ENCODE measurements at places on chromosomes 1 and 21.

- no peak for DNase-seq
Observed at GRCh38 chr1:57269630-57270225, 154.1 kb downstream of the DAB1 start.

- DNase-seq = no peak
Observed at GRCh38 chr1:167472752-167473521, 45.4 kb downstream of the CD247 start.

GRCh38 chr1:89037186-89037585 is 14.5 kb upstream of the GBP3 start:
- DNase-seq = no peak

DNA sequence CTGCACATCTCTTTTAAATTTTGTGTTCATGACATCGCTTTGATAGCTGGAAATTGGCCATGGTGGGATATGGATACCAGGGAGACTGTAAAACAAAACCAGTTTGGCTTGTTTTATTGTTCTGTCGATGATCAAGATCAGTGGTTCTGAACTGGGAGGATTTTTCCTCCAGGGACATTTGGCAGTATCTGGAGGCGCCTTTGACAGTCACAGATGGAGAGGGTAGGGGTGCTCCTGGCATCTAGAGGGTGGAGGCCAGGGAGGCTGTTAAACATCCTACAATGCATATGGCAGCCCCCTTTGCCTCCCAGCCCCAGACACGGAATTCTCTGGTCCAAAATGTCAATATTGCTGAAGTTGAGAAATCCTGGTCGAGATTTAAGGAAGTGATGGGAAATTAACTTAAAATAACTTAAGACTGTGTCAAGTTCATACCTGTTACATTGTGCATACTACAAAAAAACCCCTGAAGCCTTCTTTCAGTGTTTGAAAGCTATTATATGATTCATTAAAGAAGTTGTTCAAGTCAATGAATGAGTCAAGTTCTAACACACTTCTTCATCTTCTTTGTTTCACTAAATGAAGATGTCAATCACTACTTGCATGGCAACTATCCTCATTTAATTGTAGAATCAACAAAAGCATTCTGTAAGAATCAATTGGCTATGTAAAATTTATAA is 150.9 kb downstream of the KCNJ6 start:
- DNase-seq = no peak

All from T-helper 9 cell (primary cell).